Anterior cingulate cortex (tissue), 58 donors: ENCODE measurements at places on chromosomes 4 and X.
A peak's percentile ranks its signal among the peaks of the same experiment; 100 is the strongest.

- DNase-seq: no peak
Observed at GRCh38 chrX:153831429-153832150, 1.2 kb upstream of the PDZD4 start.

- DNase-seq: no peak
Observed at GRCh38 chr4:53647547-53647946, 56.3 kb upstream of the LNX1 start.

GRCh38 chrX:111352424-111352823 lies 59.6 kb downstream of the DCX start:
- DNase-seq: no peak

DNA sequence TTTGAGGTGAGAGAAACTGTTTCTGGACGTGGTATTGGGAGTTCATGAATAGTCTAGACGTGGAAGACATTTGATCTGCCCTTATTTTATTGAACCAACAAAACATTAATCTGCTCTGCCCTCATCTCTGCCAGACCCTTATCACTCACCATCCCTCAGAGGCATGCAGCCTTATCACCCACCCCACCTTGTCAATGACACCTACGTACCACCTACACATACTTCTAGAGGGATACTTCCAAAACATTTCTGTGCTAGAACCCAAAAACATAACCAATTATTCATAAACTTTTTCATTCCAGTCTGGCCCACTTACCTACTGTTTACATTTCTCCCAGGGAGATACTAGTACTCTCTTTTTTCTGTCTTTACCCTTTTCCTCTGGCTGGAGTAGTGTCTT lies 105.2 kb downstream of the RS1 start:
- DNase-seq: no peak

GRCh38 chrX:53291596-53291995 lies 10.2 kb upstream of the IQSEC2 start:
- DNase-seq: no peak

DNA sequence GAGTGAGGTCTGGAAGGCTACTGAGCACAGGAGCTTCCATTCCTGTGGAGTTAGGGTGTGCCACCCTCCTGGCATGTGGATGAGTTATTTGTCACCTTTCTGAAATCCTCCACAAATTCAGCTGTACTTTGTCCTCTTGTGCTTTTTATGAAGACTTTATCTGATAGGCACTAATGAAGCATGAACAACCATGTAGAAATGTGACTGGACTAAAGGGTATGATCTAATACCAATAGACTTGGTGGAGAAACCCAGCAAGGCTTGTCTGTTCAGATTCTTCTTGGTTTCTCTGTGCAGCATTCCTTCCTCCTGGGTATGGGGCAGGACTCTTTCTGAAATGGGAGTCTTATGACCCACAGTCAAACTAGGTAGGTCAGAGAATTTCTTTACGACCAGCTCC lies 9.6 kb downstream of the NBDY start:
- no peak for DNase-seq

DNA sequence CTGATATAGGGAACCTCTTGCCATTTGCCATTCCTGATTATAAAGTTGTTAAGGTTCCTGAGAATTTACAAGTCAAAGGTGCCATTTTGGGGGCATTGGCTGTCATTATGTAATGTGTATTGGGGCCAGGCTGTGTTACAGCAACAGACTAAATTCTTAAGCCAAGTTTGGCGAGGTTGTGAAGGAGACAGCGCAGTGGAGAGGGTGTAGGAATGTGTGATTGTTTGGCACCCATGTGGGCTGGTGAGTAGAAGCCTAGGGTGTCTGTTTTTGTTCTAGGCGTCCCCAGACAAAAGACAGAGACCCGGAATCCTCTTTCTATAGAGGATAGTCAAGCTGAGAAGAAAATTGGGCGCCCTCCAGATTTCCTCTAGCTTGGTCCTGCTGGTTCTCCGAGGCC lies 2535.3 kb downstream of the PCDH7 start:
- no peak for DNase-seq

GRCh38 chr4:2305766-2306501 lies 44.0 kb upstream of the MXD4 start:
- DNase-seq: no peak

- no peak for DNase-seq
Observed at GRCh38 chr4:154630324-154630723, 17.9 kb upstream of the FGG start.

- DNase-seq: no peak
Observed at GRCh38 chr4:140427919-140428471, 547 bp upstream of the CLGN start.

GRCh38 chr4:20675786-20676185 lies 24.5 kb upstream of the PACRGL start:
- no peak for DNase-seq

GRCh38 chr4:6896035-6896434 lies 13.6 kb upstream of the TBC1D14 start:
- no peak for DNase-seq

DNA sequence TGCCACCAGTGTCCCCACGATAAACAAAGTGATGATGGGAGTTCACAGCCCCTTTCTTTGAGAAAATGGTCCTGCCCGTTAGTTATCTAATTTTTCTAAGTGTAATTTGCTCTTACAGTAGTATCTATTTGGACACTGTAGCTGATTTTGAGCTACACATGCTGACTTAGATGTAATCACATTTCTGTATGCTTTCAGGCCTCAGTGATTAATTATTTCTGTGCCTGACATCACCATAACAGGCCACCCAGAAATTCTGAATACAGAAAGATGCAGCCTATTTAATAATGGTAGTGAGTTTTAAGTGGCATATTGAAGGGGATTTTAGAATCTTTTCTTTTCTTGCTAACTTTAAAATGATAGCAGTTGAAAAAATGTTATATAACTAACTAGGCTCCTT lies 147.6 kb upstream of the ANXA10 start:
- no peak for DNase-seq

DNA sequence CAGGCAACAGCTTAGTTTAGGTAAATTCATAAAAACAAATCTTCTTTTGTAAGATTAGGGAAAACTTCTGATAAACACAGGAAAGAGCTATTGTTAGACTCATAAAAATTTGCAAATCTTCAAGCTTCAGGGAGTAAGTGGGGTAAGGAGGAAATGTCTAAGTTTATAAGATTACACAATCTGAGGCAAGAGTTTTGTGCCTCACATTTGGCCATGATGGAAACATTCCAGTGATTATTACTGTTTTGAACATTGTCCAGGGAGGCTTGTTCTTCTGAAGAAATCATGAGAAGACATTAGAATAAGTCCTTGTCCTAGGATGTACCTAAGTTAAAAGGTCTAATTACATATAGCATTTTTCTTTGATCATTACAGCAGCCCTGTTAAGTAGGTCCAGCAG lies 72.8 kb downstream of the MAOB start:
- DNase-seq: no peak

DNA sequence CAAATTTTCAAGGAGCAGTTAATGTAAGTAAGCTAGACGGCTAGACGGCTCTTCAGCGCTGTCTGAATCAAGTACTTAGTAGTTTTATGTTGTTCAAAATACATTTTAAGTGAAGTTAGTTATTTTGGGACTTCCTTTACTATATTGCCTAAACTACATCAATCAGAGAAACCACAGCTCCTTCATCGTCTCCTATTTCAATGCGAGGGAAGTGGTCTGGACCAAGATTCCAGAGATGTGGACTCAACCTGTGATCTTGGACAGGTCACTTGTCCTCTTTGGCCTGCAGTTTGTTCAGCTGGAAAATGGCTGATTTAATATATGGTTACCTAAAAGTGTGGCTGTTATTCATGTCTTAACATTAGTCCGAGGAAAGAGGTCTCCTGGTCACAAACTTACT lies 10.6 kb downstream of the ING2 start:
- DNase-seq: no peak

GRCh38 chr4:133544097-133544496 lies 395.0 kb downstream of the PCDH10 start:
- no peak for DNase-seq

DNA sequence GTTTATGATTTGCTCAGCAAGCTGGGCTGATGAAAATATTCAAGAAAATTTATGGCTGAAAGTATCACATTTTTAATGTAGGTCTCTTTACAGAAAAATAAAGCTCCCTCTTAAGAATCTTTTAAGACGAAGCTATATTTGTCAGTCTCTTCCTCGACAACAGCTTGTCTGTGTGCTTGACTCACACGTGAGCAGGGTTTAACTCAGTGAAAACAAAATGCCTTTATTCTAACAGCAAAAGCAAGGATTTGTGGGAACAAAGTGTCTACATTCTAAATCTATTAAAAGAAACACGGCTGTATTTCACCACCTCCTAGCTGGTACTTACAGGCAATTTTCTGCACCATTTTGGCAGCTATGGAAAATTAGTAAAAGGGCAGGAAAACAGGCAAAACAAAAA lies 75.5 kb downstream of the NYX start:
- DNase-seq: no peak

- DNase-seq: peak; percentile 1
Observed at GRCh38 chrX:13937370-13938050, 92.2 kb downstream of the GEMIN8 start.

DNA sequence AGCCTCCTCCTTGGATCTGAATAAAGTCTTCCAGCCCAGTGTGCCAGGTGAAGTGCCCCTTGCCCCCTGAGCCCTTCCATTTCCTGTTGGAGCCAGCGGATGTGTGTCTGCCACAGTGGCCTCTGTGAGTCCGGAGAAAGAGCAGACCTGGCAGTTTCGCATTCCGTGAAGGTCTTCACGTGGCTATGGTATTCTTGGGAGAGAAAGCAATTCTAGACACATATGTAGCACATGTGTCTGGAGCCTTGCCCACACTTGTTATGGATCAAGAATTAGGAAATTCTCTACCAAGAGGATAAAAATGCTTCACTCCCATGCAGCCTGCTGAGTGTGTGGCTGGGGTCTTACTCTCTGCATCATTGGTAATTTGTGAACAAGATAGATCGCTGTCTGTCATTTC lies 130.9 kb downstream of the REPS2 start:
- no peak for DNase-seq
